ENCODE measurements at places on chromosomes 1 and 21. TPM values are rescaled to one million over a fixed set of nuclear protein-coding genes. Genes with fewer than 3 reads are reported as not detected.

DNA sequence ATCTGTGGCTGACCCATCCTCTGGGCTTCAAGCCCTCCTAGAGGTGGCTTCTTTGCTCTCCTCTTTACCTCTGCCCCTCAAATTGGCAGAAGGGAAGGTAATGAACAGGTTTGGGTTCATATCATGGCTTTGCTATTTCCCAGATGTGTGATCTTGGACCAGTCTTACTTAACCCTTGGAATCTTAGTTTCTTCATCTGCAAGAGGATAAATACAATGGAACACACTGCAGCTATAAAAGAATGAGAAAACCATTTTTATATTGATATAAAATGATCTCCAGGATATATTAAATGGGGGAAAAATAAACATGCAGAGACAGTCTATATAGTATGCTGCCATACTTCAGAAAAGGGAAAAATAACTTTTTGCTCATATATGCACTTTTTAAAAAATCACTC is 5.6 kb downstream of the GLMP start:
- DNase-seq, result no peak

The GOLT1A gene
- 10.8 TPM for total RNA-seq

- DNase-seq, result no peak
Observed at GRCh38 chr1:41591891-41592290, 107.4 kb upstream of the EDN2 start.

- no peak for DNase-seq
Observed at GRCh38 chr1:22816067-22816775, 105.6 kb downstream of the EPHB2 start.

DNA sequence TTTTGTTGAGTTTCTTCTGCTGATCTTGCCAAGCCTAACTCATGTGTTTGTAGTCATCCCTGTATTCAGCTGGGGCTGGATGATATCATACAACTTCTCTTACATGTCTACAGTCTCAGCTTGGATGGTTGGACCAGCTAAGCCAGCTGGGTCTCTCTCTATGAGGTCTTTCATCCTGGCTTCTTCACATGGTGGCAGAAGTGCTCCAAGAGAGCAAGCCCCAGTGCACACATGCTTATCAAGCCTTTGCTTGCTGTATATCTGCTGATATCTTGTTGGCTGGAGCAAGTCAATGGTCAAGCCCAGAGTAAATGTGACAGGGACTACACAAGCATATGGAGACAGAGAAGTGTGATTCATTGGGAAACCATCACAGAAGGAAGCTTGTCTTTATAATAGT is 29.2 kb upstream of the SLC44A5 start:
- DNase-seq, result no peak

Measured in mucosa of gallbladder (tissue), 1 donor.